ENCODE measurements at places on chromosomes 5 and 9. TPM values are rescaled to one million over a fixed set of nuclear protein-coding genes. Genes with fewer than 3 reads are reported as not detected.

MARCOL gene
- total RNA-seq = not detected

SLC2A6 gene
- 4.7 TPM for total RNA-seq

FGF18 gene
- total RNA-seq = 1.8 TPM

RBM18 gene
- total RNA-seq = 11.0 TPM

PCDHA11 gene
- 0.93 TPM for total RNA-seq

C5orf34 gene
- 0.62 TPM for total RNA-seq

MAP3K1 gene
- total RNA-seq = 11.7 TPM

CCDC192 gene
- total RNA-seq = 0.94 TPM

TMOD1 gene
- total RNA-seq = 74.5 TPM

SLC35D2 gene
- total RNA-seq = 16.6 TPM

ALDH1B1 gene
- total RNA-seq = 136 TPM

KCNMB1 gene
- 38.0 TPM for total RNA-seq

DNA sequence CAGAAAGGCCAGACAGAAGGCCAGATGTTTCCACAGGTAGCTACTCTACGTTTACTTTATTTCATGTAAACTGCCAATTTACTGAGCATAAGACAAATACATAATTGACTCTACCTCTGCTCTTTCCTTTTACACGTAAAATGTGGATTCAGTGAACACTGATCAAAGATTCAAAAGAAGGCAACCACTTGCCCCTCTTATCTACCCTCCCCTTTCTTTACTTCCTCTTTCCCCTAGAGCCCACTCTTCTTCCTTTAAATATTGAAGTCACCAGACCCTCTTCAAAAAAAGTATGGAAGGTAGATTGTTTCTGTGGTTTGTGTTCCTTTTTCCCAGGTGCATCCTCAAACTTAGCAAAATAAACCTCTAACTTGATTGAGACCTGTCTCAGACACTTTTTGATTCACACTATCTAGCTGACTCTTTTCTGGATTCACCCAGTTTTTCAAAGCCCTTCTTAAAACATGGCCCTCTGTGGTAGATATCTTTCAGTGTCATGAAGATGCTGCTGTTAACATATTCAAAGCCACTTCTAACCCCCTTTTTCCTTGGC is 6.7 kb downstream of the FAM114A2 start:
- no peak for ATAC-seq

- no peak for ATAC-seq
These were observed 691.4 kb downstream of the DNAH5 start for GRCh38 chr5:13253111-13253510.

DNA sequence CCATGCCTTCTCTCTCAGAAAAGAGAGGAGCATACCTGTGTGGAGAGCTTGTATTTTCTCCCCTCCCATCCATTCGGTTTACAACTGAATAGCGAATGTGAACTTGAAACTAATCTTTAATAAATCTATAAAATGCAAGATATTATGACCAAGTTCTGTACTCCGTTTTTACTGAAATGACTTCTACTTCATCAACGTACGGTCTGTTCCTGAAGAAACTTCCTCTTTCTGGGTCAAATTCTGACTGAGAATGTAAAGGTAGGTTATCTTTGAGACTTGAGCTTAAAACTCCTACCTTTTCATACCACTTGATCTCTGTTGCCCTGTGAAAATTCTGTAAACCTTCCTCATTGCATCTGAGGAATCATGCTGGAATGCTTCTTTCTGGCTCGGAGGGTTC is 4.2 kb upstream of the CTNNAL1 start:
- no peak for ATAC-seq

DNA sequence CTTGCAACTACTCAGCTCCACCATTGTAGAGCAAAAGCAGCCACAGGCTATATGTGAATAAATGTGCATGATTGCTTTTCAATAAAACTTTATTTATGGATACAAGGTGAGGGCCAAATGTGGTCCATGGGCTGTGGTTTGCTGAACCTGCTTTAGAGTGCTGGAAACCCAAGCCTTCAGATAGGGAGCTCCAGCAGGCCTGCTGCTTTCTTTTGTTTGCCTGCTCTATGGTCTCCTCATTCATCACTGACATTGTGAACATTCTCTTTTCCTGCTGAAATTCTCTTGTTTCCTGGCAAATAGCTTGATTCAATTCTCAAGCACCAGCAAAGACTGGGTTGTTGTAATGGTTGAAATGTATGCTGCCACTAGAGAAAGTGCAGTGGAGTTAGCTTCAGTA is 26.0 kb downstream of the EGFLAM start:
- no peak for ATAC-seq

- no peak for ATAC-seq
These were observed 34.7 kb downstream of the RNF145 start for GRCh38 chr5:159174511-159175168.

- ATAC-seq = no peak
These were observed 66.5 kb downstream of the MARCHF3 start for GRCh38 chr5:126963822-126964375.

DNA sequence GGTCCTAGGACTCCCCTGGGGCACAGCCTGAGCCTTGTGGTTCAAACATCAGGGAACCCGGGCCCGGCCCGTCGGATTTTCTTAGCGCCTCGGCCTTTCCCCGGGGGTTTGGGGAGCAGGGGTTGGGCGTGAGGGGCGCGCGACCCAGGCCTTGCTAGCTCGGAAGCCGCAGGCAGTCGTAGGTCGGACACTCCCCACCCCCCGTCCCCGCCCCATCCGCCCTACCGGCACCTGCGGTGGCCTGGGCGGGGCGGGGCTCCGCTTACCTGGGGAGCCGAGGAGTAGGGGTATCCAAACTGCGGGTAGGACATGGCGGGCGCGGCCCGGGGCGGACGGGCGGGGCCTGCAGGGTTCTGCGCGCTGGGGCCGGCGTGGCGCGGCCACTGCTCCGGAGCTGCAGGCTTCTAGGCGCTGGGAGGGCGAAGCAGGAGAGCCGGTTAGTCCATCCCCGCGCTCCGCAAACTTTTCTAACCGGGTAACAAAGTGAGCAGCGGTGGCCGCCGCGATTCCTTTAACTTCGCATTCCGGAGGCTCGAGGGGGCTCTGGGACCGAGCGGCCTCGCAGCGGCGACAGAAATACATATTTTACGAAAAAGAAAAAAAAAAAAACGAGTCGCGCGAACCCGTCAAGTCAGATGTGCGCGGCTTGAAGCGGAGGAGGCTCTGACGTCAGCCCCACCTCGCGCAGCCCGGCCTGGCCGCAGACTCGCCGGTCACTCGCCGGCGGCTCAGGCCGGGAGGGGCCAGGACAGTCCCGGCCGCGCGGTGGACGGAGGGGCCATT is at the start of gene IRX4:
IRX4 (minus strand) TSS at position 589 of the 783 bp plus-strand sequence; CDS start at position 311, 278 bp downstream.
- no peak for ATAC-seq

DNA sequence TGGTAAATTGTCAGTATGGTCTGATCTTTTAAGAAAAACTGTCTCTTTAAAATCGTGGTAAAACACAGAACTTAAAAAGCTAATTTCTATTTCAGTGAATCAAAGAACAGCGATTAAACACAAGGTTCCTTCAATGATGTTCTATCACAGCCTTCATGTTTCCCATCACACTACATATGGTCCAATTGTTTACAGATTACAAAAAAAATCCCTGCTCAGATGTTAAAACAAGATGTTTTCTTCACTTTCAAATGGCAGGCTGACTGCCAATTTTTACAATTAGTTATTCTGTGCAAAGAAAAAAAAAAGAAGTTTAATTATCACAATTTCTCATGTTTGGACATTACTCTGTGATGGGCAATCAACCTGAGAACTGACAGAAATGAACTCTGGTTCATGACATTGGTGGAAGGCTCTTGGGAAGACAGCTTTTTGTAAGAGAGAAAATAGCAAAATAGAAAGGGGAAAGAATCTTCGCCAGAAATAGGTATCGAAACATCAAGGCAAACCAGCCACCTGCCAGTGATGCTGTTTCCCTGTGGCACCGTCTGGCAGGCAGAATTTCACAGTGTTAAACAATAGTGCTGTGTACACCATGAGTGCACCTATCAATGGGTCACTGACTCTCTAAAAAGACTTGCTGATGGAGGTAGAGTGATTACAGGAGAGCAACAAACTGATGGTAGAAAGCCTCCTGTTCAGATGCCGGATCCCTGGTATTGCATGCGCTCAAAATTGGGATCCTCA is 1020.0 kb upstream of the ARRDC3 start:
- ATAC-seq = no peak

DNA sequence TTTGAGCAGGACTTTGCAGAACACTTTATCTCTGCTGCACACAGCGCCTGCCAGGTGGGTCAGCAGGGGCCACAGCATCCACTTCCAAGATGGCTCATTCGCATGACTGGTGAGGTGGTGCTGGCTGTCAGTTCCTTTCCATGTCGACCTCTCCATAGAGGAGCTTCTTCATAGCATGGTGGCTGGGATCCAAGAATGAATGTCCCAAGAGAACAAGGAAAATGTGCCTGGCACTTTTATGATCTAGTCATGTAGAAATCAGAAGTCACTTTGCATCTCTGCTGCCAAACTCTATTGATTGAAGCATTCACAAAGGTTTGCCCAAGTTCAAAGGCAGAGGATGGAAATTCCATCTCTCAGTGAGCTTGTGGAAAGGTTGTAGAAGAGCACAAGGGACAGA is 85.0 kb downstream of the GALNT10 start:
- no peak for ATAC-seq

GRCh38 chr9:86598411-86599239 is 244.4 kb upstream of the TUT7 start:
- ATAC-seq = peak; percentile 42

DNA sequence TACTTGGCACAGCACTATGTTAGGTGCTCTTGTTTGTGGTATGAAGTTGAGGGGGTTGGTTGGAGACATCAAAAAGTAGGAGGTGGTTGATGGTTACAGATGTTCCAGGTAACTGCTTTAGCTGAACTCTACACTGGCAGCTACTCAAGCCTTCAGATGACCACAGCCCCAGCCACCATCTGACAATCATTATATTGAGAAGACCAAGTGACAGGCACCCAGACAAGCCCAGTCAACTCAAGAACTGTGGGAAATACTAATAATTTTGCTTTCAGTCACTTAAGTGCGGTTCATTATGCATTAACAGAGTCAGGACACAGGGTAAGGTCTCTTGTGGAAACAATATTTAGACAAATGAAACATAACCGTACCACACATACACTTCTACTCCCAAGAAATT is 38.9 kb upstream of the SLIT3 start:
- ATAC-seq = no peak

- no peak for ATAC-seq
These were observed 328.4 kb downstream of the ARHGEF28 start for GRCh38 chr5:73954381-73954780.

- no peak for ATAC-seq
These were observed 6.9 kb downstream of the SHC3 start for GRCh38 chr9:89171693-89172092.

DNA sequence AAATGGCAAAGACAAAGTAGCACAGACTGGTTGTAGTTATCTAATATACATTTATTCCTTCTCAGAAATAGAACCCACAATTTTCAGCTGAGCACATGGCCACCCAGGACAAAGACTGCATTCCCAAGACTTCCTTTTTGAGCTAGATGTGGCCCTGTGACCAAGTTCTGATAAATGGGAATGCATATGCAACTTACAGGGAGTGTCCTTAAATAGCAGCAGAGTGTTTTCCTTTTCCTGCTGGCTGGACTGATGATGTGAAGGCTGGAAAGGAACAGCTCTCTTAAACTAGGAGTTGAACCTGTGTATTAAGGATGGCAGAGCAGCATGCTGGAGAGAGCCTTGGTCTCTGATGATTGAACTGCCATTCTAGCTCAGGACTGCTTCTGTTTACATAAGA is 74.7 kb upstream of the TNPO1 start:
- no peak for ATAC-seq

DNA sequence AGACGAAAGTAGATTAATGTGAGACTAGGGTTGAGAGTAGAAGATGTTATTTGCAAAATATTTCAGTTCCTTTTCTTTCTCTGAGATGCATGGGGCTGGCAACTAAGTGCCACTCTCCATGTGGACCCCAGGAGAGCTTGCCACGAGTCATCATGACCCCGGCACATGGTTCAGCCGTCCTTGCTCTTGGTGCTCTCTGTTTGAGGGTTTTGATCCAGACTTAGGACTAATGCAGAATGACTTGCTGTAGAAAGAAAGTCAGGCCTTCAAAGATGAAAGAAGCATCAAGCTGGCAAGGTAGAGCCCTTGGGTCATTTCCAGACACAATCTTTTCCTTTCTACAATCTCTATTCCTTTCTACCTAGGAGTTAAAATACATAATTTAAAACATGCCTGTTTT is 84.7 kb downstream of the RASGRF2 start:
- ATAC-seq = no peak

- ATAC-seq = no peak
These were observed 9.6 kb upstream of the DMRT3 start for GRCh38 chr9:966870-967269.

- peak; percentile 25 for ATAC-seq
These were observed 47.2 kb downstream of the OR2K2 start for GRCh38 chr9:111282845-111283244.

DNA sequence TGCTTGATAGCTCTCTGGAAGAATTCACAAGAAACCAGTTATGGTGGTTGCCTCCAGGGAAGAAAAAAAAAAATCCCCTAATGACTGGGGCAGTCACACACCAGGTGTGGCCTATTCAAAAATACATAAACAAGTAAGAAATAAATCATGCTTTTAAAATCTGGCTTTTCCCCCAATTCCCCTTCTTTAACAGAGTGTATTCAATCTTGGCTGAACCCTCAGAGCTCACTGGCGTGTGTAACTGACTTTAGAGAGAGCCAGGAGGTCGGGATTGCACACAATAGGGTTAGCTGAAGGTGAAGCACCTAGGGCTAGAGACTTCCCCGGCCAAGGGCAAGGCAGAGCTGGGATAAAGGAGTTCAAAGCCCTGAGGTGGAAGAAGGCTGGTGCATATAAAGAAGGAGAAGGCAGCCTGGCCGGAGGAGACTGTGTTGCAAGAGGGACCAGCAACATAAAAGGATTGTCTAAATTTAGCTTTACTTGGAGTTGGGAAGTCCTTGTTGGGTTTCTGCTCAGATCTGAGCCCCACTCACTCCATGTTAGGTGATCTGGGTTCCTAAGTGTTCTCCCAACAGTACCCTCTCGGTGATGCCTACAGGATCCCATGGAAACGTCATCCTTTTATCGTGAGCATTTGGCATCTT is 19.7 kb downstream of the FNBP1 start:
- peak; percentile 76 for ATAC-seq

Data from gastroesophageal sphincter (tissue), 4 donors.